ENCODE measurements at places on chromosomes 1 and 21.

DNA sequence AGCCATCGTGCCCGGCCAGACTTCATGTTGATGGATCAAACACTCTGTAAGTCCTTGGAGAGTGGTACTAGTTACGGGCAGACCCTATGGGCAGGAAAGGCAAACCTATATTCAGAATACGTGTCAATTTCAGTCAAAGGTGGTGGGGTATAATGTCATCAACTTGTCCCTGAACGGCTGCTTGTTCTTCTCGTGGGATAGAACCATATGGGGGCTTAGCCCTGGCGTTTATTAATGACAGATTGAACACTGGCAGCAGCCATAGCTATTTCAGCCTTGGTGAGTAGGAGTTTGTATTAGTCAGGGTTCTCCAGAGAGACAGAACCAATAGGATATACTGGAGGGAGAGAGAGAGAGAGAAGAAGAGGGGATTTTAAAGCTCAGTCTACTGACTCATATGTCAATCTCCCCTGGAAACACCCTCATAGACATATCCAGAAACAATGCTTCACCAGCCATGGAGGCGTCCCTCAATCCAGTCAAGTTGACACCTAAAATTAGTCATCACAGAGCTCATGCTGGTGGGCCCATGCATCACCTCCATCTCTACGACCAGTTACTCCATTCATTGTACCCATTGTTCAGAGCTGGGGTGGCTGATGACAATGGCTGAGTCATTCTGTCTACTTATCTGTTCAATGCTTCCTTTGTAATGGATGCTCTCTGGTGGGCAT, 16.1 kb upstream of the AQP10 start:
- DNase-seq = no peak

- DNase-seq = no peak
Observed at GRCh38 chr1:166145499-166145898, 21.3 kb downstream of the FAM78B start.

GRCh38 chr1:34915521-34915920, 13.9 kb downstream of the DLGAP3 start:
- no peak for DNase-seq

- no peak for DNase-seq
Observed at GRCh38 chr1:225602590-225603206, 50.2 kb downstream of the ENAH start.

DNA sequence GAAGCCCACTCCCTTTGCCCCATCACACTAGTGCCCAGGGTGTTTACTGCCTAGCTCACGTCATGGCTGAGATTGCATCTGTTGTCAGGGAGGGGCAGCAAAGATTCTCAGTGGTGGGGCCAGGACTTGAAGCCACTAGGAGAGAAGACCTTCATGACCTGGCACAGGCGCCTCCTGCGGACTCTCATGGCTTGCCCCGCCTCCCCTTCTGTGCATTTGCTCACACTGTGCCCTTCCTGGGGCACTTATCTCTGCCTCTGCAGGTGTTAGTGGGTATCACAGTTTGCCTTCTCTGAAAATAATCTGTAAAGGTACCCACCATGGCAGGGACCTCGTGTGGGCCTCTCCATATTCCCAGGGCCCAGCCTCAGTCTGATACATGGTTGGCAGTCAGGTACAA, 20.1 kb downstream of the PTPRU start:
- DNase-seq = no peak

GRCh38 chr1:26700711-26701110, 4.9 kb downstream of the ARID1A start:
- no peak for DNase-seq

GRCh38 chr1:59229138-59229537, 67.8 kb upstream of the FGGY start:
- no peak for DNase-seq

- no peak for DNase-seq
Observed at GRCh38 chr1:209302779-209303568, 280.5 kb upstream of the CAMK1G start.

- DNase-seq = no peak
Observed at GRCh38 chr1:87588495-87588894, 259.8 kb downstream of the LMO4 start.
